Astrocyte (in vitro differentiated cells and primary cell): ENCODE measurements at places on chromosomes 5 and 9. TPM values are rescaled to one million over a fixed set of nuclear protein-coding genes. Genes with fewer than 3 reads are reported as not detected.

Gene CCDC171
- 1.2 and 2.0 TPM in 2 replicates for total RNA-seq

Gene SCGB3A2
- total RNA-seq, result 0.59 and 0.82 TPM in 2 replicates

Gene PCDHGC4
- total RNA-seq, result 6.6 and 7.4 TPM in 2 replicates

Gene IL3
- not detected in 2 replicates for total RNA-seq

Gene PRRX2
- total RNA-seq, result not detected in 2 replicates

Gene DBH
- total RNA-seq, result not detected in 2 replicates

Gene NHP2
- total RNA-seq, result 135 and 149 TPM in 2 replicates

Gene RAD50
- 26.1 and 26.8 TPM in 2 replicates for total RNA-seq

Gene CDHR2
- total RNA-seq, result 0.43 and 0.50 TPM in 2 replicates

Gene ADAMTS2
- 18.8 and 26.6 TPM in 2 replicates for total RNA-seq

Gene TNFSF15
- 4.2 and 10.3 TPM in 2 replicates for total RNA-seq

Gene C9orf50
- total RNA-seq, result 0.41 TPM in 1 of 2 replicates, not detected in the other

Gene DMGDH
- not detected in 2 replicates for total RNA-seq

Gene PCDHB15
- total RNA-seq, result 1.3 and 1.6 TPM in 2 replicates

Gene ARL14EPL
- total RNA-seq, result not detected in 2 replicates

Gene PCDHGC3
- total RNA-seq, result 84.7 and 100.0 TPM in 2 replicates

Gene PCDHGA2
- 0.14 and 0.17 TPM in 2 replicates for total RNA-seq

Gene ARHGEF28
- 8.1 and 8.5 TPM in 2 replicates for total RNA-seq

Gene NIPAL4
- total RNA-seq, result 7.1 and 10.8 TPM in 2 replicates

Gene SVEP1
- total RNA-seq, result 1.1 and 1.5 TPM in 2 replicates

Gene PCDHB12
- 0.87 and 1.2 TPM in 2 replicates for total RNA-seq

Gene ABLIM3
- total RNA-seq, result 3.9 and 6.4 TPM in 2 replicates

Gene C9
- 0.07 TPM in 1 of 2 replicates, not detected in the other for total RNA-seq

Gene REXO4
- 19.7 and 22.5 TPM in 2 replicates for total RNA-seq

Gene DNLZ
- 14.0 and 17.4 TPM in 2 replicates for total RNA-seq

Gene SPATA31A3
- total RNA-seq, result not detected in 2 replicates
